Kasumi-1 (cell line): ENCODE measurements at places on chromosomes 3 and 15.

DNA sequence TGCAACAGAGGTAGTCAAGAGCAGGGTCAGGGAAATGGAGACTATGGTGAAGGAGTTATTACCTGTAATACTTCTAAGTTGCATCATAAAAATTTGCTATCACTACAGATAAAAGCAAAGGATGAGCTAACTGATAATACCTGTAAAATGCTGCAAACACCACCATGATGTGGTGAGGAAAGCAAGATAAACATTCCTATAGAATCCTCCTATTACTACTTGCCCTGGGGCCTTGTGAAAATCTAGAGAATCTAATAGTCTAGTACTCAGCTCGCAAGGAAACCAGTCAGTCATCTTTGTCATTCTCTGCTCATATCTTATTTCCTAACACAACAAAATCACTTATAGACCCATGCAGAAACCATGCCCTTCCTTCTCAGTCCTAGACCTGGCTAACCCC is 899.8 kb downstream of the FHIT start:
- no peak for DNase-seq

GRCh38 chr3:106249159-106249558 is 380.3 kb upstream of the CBLB start:
- DNase-seq: no peak

- DNase-seq: no peak
These were observed 182.3 kb downstream of the OR4M2 start for GRCh38 chr15:22262613-22263020.

- DNase-seq: no peak
These were observed 888.8 kb downstream of the OTOL1 start for GRCh38 chr3:162385387-162385786.

- no peak for DNase-seq
These were observed 30.0 kb downstream of the CCNL1 start for GRCh38 chr3:157129803-157130466.

GRCh38 chr15:39230205-39230907 is 350.5 kb upstream of the THBS1 start:
- DNase-seq: no peak

DNA sequence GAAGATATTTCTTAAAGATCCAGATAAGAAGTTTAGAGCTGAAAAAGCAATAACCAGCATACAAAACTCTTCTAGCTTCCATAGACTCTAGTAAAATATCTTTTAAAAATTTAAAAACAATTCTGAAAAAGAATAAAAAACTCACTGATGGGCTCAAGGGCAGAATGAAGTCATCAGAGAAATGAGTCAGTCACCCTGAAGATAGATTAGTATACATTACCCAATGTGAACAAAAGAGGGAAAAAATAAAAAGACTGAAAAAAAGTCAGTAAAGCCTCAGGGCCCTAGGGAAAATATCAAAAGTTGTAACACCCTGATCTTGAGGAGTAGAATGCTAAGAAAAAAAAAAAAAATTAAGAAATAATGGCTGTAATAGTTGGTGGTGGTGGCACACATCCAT is 11.4 kb downstream of the DET1 start:
- DNase-seq: no peak

- no peak for DNase-seq
These were observed 396.1 kb upstream of the ROBO2 start for GRCh38 chr3:76643623-76644304.

DNA sequence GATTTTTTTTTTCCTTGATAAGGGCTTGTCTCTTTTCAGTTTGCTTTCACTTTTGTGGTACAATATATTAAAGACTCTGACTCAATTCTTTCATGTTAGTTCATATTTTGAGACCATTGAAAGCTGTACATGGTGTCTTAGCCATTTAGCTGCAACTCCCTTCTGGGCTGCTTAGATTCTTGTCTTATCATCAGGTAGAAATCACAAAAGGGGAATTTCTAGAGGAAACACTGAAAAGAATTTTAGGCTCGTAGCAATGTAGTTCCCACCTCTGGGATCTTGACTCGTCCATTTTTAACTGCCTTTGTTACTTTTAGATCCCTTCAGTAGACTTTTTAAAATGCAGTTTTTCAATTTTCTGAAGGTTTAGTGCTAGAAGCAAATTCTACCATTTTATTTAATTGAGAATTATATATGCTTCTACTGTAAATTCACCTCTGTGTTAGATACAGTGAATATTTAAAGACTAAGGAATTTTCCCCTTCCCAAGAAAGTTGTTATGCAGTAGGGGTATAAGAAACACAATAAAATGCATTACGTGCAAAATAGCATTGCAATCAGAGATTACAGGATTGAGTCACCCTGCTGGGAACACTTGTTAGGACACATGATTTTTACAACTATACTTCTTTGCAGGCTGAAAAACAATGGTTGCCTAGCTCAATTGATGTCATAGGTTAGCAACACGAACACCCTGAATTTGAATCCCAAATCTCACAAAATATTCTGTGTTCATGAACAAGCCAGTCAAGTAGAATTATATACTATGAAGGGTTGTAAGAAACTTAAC is 772.7 kb downstream of the PDCD6IP start:
- DNase-seq: no peak

DNA sequence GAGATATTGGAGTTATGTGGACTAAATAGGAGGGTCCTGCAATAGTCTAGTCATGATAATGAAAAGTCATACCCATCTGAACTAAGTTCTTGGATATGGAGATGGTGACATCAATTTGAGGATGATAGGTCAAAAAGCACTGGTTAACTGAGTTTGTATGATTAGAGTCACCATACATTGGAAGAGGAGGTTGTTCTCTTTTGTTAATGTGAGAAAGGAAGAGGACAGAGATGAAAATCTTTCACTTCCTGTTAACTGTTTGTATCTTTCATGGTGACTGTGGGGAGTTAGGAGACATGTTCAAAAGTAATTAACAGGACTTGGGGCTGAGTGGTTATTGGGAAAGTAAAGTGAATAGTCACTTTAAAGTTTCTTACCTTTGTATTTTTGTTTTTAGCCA is 11.1 kb downstream of the TMEM62 start:
- DNase-seq: no peak

DNA sequence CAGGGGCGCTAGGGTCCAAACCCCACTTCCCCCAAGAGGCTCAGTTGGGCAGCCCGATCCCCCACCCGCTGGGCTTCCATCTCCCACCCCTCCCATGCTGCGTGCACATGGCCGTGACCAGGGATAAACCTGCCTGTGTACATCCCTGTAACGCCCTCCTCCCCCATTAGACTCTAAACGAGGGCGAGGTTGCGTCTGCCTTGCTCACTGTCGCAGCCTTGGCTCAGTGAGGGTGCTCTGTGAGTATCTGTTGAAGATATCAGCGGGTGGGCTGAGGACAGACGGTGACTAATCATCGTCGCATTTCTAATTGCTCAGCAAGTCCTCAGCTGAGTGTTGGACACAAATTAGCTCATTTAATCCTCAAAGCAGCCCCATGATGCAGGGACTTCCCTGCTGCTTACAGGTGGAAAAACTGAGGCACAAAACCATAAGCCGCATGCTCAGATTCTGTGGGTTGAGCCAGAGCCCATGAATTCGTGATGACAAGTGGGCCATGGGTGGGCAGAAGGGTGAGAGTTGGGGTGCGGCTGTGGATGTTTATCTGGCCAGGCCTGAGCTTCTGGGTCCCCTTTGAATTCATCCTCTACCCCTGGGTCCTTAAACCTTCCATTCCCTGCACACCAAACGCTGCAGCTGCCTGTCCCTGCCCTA is 26.0 kb downstream of the FBLN2 start:
- DNase-seq: no peak

DNA sequence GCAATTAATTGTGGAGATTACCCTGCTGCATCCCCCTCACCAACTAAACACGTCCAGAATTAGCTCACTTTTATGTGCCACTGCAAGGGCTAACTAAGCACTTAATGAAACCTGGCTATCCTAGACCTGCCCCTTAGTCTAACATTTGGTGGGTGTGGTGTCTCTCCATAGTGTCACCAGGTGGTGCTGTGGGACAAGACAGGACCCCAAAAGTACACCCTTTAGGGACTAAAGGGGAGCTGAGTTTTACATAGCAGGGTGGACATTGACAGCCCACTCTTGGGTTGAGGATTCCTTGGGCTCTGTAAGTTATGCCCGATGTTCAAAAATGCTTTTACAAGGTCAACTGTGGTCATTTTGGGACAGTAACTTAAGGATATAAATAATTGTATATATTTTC is 5.7 kb downstream of the DUT start:
- DNase-seq: peak; percentile 24

- peak; percentile 68 for DNase-seq
These were observed 119.9 kb upstream of the FHIT start for GRCh38 chr3:61371123-61371522.

DNA sequence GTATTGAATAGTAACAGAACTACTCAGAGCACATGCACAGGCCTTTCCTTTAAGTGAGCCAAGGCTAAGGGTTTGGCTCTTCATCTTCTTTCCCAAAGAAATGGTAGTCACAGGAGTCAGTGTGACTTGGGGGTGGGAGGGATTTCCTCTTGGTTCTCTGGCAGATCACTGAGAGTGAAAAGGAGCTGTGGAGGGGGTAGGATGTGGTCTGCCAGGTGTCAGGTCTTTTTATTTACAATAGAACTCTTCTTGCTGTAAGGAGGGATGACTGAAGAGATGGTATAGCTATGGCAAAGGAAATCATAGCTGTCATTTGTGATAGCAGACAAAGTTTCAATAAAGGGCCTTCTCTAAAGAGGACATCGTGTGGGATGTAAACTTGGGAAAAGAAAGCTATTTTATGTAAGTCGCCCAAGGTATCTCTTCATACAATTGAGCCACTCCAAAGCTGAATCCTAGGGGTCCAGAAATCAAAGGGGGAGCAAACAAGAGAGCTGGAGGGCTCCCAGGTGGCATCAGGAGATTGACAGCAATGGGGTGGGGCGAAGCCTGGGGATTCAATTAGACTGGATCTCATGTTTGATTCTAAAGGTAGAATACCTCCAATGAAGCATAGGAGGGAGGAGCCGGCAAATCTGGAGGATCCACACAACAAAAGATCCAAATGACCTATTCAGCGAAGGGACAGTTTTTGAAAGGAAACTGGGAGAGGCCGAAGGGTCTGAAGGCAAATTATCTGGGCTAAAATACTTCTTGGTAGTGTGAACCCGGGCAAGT is 20.0 kb upstream of the CHD2 start:
- DNase-seq: no peak

- DNase-seq: no peak
These were observed 625.5 kb downstream of the NAALADL2 start for GRCh38 chr3:175484666-175485065.

GRCh38 chr3:126146034-126146433 is 34.4 kb downstream of the ALDH1L1 start:
- no peak for DNase-seq
